ENCODE measurements at places on chromosomes 7 and 10.
A peak's percentile ranks its signal among the peaks of the same experiment; 100 is the strongest.

DNA sequence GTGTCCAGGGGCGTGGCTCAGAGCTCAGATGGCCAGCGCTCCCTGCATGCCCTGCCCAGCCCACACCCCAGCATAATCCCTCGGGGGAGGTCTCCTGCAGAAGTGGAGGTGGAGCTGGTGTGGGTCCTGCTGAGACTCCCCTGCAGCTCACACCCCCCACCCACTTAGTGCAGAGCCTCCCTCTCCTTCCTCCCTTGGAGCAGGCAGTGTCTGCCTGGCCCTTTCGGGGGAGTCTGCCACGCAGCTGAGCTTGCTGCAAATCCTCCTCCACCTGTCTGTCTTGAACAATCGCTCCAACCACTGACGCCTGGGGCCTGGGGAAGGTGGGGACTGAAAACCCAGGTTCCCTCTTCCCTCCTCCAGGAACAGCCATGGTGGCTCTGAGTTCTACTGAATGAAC, 219.7 kb upstream of the PPP2R2D start:
- DNase-seq, result no peak

DNA sequence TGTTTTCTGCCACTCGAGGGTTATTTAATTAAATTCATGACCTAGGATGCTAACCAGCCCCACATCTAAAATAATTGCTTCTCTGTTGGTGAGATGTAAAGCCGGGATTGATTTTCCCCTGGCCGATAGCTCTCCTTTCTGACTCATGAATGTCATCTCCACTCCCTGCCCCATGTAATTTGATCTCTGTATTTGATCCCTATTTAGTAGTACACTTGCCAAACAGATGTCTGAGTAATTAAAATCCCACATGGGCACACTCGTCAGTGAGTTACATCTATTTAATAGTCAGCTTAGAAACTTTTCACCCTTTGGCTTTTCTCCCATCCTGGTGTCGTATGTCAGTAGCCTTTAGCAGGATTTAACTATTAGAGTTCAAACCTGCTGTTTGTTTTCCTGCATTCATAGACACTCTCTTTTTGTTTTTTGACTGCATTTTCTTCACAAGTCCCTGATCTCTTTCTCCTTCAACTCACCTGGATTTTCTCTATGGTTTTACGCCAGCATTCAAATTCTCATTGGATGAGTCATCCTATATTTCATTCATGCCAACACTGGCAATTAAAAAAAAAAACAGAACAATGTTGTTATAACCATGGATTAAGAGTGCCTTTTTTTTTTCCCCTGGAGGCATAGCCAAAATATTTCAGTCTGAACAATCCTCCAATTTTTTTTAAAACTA, 82.7 kb downstream of the SPAG6 start:
- no peak for DNase-seq

DNA sequence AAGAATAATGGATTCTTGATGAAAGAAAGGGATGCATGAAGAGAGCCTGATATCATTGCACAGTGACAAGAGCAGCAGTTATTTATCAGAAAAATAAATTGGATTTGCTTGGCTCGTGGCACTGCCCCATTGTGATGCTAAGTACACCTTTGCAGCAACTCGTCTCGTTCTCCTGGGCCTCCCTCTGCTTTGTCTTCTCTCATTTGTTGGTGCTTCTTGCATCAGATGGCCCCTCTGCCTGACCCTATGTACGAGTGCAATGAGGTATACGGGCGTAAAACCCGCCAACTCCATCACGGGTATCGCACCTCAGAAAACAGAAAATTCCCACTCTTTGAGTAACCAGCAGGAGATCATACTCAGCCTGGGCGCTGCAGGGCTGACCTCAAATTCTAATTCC, 107.2 kb upstream of the C10orf90 start:
- DNase-seq, result no peak

DNA sequence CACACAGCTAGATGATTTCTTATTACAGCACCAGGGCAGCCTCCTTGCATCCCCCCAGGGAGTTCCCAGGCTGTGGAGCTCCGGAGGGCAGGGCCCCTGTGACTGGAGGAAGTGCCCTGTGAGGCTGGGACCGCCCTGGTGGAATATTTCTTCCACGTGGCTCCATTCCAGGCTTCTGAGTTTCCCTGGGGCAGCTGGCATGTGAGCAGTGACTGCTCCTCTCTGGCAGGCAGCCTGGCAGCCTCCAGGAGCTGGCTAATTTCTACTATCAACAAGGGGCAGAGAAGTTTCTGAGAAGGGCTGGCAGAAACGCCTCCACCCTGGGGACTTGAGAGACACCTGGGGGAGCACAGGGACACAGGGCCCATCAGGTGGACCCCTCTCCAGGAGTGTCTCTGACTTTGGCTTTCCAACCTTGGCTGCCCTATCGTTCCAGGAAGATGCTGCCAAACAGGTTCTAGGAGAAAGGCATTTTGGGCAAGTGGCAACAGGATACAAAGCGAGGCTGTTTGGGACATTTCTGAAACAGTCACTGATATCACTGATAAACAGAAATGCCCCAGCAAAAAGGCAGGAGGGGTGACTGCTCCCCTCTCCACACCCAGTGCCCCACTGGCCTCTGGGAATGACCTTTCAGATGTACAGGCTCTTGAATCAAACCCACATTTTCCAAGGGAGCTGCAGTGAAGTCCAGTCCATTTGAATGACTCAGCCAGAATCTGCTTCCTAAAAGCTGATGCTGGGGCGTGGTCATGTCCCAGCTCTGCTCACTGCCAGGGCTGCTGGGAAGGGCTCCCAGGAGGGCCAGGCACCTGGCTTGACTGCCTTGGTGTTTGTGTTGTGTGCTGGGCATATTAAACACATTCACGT, 16.1 kb downstream of the MYOF start:
- DNase-seq, result peak; percentile 90

DNA sequence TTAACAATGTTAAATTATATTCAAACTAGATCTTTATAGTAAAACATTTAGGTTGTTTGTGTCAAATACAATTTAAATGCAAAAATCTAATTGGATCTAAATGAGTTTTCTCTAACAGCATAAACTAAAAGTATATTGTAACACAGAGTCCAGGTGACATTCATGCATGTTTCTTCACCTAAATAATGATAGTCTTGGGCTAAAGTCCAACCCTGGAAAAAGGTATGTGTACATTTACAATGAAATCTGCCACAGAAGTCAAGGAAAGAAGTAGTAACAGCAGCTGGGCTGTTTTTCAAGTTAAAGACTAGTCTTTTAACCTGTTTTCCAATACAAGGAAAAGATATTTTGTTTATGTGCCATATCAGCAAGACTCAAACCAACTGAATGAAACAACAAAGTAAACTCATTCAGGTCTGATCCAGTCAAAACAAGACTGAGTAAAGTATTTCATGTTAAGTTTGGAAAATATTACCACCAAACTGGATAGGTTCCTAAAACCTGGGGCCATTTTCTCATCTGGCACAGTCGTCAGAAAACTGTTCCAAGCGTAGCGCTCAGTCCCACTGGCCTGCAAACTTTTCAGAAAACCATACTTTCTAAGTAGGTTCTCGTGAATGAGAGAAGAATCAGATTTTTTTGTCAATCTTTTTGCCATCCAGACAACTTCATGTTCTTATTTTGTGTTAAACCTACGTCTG, 349.2 kb downstream of the HGF start:
- DNase-seq, result no peak

GRCh38 chr7:140674899-140675701, 2.4 kb downstream of the ADCK2 start:
- peak; percentile 71 for DNase-seq

- DNase-seq, result no peak
These were observed 157.3 kb downstream of the NRF1 start for GRCh38 chr7:129768614-129769399.

GRCh38 chr10:93146336-93146735, 72.6 kb downstream of the CYP26A1 start:
- no peak for DNase-seq

DNA sequence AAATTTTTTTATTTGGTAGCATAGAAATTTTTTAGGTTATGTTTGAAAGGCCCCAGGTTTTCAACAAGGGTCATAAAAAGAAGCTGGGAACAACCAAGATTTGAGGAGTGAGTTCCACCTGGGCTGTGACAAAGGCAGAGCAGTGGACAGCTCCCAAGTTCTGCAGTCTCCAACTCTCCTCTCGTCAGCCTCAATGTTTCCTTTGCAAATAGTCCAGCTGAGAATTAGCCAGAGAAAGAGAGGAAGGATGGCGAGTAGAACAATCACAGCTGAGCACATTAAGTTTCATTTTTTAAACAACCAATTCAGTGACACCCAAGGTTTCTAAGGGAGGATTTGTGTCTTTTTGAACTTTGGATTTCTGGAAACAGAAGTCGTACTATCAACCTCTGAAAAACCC, 143.2 kb downstream of the NRCAM start:
- no peak for DNase-seq

GRCh38 chr10:43904844-43905243, 256.2 kb upstream of the ZNF32 start:
- no peak for DNase-seq

DNA sequence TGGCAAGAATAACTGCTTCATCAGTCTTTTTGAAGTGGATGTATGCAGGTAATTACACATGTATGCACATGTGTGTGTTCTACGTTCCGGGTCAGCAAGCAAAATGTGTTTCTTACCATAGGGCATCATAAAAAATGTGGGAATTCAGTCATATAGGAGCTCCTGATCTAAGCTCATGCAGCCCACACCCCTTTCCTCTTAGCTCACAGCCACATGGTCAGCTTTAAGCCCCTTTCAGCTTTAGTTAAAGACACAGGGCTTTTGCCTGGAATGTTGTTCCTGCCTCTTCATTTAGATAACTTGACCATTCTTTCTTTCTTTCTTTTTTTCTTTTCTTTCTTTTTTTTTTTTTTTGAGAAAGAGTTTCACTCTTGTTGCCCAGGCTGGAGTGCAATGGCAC, 258.1 kb downstream of the RPS24 start:
- DNase-seq, result no peak

DNA sequence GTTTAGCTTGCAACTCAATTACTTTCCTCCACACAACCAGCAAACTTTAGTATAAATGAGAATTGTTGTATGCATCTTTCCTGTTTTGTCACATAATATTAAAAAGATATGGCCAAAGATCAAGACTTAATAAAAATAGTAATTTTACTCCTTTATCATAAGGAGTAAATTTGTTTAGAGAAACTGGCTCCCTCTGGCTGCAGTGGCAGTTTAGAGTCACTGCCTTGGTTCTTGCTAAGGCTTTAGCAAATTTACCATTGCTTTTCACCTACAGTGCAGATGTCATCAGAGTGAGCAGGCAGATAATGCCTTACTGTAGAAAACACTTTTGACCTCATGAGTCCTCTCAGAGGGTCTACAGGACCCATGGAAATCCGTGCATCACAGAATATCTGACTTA, 2.6 kb downstream of the PRPF18 start:
- DNase-seq, result no peak
